Smooth muscle cell of the brain vasculature (primary cell): ENCODE measurements at places on chromosomes 3 and 15.

- DNase-seq: no peak
Measured at GRCh38 chr3:30273304-30274072, 332.9 kb upstream of the TGFBR2 start.

DNA sequence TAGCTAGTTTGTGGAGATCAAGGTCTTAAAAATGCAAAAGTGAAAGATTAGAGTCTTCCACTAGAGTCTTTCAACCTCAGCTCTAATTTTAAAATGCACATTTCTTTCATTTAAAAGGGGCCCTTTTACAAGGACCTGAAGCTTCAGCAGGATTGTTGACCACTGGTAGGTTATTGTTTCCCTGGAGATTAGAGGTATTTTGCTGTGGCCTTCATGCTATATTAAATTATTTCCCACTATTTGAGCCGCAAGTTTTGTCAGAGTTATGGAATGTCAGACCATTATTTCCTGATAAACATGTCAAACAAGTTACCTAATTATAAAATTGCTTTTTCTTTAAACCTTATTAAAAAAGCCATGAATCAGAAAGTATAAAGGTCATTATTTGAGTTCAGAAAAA is 103.1 kb upstream of the CCNL1 start:
- DNase-seq: no peak

GRCh38 chr3:136642711-136643110 is 109.5 kb downstream of the STAG1 start:
- no peak for DNase-seq

- no peak for DNase-seq
Measured at GRCh38 chr15:82699726-82700125, 9.9 kb downstream of the AP3B2 start.

DNA sequence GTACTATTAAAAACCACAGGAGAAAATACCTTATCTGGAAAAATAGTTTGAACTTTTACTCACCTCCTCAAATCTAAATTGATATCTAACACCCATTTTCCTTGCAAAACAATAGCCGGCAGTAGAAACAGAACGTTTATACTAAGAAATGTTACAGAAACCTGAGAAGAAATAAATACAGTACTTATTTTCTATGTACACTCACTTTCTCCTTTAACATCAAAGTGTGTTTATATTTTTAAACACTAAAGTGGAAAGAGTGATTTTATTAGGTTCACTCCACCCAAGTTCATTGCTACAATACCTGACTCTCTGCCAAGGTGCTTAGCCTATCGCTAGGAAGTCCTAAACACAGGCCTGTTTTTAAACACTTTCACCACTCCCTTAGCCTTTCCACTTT is 87.8 kb upstream of the TJP1 start:
- no peak for DNase-seq

GRCh38 chr3:32700244-32700643 is 15.3 kb downstream of the CNOT10 start:
- DNase-seq: no peak
